Naive B cell (primary cell): ENCODE measurements at places on chromosomes 13 and 19. TPM values are rescaled to one million over a fixed set of nuclear protein-coding genes. Genes with fewer than 3 reads are reported as not detected.
A peak's percentile ranks its signal among the peaks of the same experiment; 100 is the strongest.

The IZUMO2 gene
- not detected for polyA plus RNA-seq

GRCh38 chr13:30145709-30146367, 161.5 kb downstream of the KATNAL1 start:
- H3K36me3 ChIP-seq = no peaks in the 10 kb centered on the region
- no peak overlapping the region for H3K4me3 ChIP-seq
- no peak for DNase-seq
- no peak overlapping the region for H3K27ac ChIP-seq

DNA sequence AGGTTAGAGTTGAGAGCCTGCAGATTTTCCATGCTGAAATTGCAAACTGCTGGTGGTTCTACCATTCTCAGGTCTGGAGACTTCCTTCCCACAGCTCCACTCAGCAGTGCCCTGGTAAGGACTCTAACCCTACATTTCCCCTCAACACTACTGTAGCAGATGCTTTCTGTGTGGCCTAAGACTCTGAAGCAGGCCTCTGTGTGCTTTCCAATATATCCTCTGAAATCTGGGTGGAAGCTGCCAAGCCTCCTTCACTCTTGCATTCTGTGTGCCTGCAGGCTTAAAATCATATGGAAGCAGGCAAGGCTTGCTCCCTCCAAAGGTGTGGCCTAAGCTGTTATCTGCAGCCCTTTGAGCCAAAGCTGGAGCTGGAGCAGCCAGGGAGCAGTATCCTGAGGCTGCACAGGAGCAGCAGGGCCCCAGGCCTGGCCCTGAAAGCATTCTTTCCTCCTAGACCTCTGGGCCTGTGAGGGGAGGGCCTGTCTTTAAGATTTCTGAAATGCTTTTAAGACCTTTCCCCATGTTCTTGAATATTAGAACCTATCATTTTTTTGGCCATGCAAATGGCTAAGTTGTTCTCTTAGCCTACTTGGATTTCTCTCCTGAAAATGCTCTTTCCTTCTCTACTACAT, 134.1 kb upstream of the TSHZ3 start:
- no peak overlapping the region for H3K27ac ChIP-seq
- peaks cover 5% of the 10 kb centered on the region for H3K36me3 ChIP-seq
- H3K27me3 ChIP-seq = no peaks in the 10 kb centered on the region
- DNase-seq = no peak
- no peaks in the 10 kb centered on the region for H3K4me1 ChIP-seq

The PSG7 gene
- not detected for polyA plus RNA-seq

- H3K4me3 ChIP-seq = no peak overlapping the region
- H3K4me1 ChIP-seq = no peaks in the 10 kb centered on the region
- H3K27me3 ChIP-seq = no peaks in the 10 kb centered on the region
- no peak for DNase-seq
- no peaks in the 10 kb centered on the region for H3K36me3 ChIP-seq
Measured at GRCh38 chr19:778910-779653, 18.2 kb upstream of the PTBP1 start.

DNA sequence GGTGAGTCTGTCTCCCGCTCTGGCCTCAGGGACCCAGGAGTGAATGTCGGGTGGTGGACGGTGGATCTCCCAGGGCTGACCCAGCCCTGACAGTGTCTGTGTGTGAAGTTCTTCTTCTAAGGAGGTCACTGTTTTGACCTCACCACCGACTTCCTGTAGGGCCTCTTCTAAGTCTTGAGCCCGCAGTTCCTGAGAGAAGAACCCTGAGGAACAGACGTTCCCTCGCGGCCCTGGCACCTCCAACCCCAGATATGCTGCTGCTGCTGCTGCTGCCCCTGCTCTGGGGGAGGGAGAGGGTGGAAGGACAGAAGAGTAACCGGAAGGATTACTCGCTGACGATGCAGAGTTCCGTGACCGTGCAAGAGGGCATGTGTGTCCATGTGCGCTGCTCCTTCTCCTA, at the start of gene SIGLEC7:
Gene SIGLEC7 (plus strand): TSS at position 183 of the 400 bp plus-strand sequence. CDS start 69 bp downstream, at position 252.
- no peaks in the 10 kb centered on the region for H3K36me3 ChIP-seq
- peaks cover 32% of the 10 kb centered on the region for H3K4me1 ChIP-seq
- DNase-seq = no peak
- no peak within 1 kb of the TSS for H3K4me3 ChIP-seq

The PEAK3 gene
- polyA plus RNA-seq = 0.30 TPM

- H3K36me3 ChIP-seq = no peaks in the 10 kb centered on the region
- peaks cover 24% of the 10 kb centered on the region for H3K27me3 ChIP-seq
- no peak overlapping the region for H3K4me3 ChIP-seq
- peaks cover 14% of the 10 kb centered on the region for H3K4me1 ChIP-seq
Measured at GRCh38 chr19:44611812-44612295, 1.5 kb upstream of the IGSF23 start.

DNA sequence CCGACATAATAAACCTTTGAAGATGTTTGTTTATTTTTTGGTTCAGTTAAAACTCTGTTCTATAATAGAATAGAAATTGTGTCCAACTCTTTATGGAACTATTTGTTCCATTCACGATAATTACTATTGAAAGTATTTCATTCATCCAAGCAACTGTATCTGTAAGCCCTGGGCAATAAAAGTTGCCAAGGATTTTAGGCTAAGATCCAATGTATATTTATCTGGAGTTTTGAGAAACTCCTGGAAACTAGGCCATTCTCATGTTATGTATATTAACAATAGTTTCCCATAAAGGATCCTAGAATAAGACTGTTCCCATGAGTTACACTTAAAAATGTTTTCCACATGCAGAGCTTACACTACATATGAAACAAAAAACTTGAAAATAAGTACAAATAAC, 261.6 kb downstream of the SLITRK6 start:
- no peak for DNase-seq
- no peak overlapping the region for H3K27ac ChIP-seq
- no peaks in the 10 kb centered on the region for H3K36me3 ChIP-seq
- no peaks in the 10 kb centered on the region for H3K27me3 ChIP-seq
- H3K4me1 ChIP-seq = no peaks in the 10 kb centered on the region

DNA sequence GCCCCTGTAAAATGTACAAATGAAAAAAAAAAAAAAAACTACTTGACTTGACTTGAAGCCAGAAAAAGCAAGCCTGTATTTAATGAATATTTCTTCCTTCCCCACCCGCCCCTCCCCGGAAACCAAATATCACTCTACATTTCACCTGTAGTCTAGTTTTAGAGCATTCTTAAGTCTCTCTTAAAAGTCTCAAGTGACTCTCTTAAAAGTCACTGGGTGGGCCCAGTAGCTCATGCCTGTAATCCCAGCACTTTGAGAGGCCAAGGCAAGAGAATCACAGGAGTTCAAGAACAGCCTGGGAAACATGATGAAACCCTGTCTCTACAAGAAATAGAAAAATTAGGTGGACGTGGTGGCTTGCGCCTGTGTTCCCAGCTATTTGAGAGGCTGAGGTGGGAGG, 72.0 kb downstream of the TSC22D1 start:
- no peaks in the 10 kb centered on the region for H3K4me1 ChIP-seq
- no peaks in the 10 kb centered on the region for H3K27me3 ChIP-seq
- no peak overlapping the region for H3K27ac ChIP-seq
- H3K4me3 ChIP-seq = no peak overlapping the region

DNA sequence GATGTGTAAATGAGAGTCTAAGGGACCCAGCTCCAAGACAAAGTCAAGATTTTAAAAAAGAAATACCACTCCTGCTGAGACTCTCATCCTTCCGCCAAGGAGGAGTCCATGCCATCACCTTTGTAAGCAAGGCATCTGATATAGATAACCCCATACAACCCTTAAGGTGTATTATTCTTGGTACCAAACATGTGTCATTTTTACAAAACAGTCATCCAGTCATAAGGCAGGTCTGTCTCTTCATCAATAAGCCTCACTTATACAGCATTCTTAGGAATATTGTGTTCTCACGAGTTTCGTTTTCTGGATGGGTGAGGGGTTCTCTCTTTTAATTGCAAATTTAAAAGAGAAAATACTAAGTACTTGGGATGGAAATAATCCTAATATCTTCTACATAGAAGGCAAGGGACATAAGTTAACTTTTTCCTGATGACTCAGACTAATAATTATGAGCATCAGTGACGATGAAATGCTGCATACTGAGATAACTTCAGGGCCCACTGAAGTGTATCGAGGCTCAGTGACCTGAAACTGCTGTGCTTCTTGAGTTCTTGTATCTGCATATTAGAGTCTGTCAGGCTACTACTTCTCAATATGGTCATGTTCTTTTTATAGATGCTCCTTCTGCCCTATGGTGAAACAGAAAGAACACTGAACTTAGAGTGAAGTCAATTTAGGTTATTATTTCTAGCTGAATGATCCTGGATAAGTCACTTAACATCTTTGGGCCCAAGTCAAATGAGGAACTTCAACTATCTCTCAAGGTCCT, 166.6 kb downstream of the KLF12 start:
- H3K4me1 ChIP-seq = peaks cover 35% of the 10 kb centered on the region
- H3K36me3 ChIP-seq = peaks cover under 1% of the 10 kb centered on the region
- DNase-seq = peak; percentile 51
- H3K27me3 ChIP-seq = no peaks in the 10 kb centered on the region
- H3K4me3 ChIP-seq = no peak overlapping the region

GRCh38 chr19:48102870-48103751, 7.5 kb downstream of the PLA2G4C start:
- H3K4me1 ChIP-seq = peaks cover 10% of the 10 kb centered on the region
- H3K4me3 ChIP-seq = no peak overlapping the region
- H3K27me3 ChIP-seq = no peaks in the 10 kb centered on the region
- peaks cover 1% of the 10 kb centered on the region for H3K36me3 ChIP-seq

DNA sequence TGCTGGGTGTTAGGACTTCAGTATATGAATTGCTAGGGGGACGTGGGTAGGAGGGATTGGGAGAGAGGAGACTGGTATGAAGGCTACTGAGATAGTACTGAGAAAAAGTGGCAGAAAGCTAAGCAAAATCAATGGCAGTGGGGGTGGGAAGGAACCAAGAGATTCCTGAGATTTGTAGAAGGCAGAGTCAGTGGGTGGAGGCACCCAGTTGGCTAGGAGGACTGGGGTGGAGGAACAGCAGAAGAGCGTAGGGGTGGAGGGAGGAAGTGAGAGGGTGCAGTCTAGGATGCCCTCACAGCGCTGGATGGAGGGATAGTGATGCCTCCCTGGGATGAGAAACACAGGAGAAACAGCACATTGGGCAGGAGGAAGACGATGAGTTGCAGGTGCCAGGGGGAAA, 5.6 kb upstream of the MEDAG start:
- no peak overlapping the region for H3K4me3 ChIP-seq
- DNase-seq = no peak
- H3K27ac ChIP-seq = no peak overlapping the region
- peaks cover 68% of the 10 kb centered on the region for H3K27me3 ChIP-seq
- H3K36me3 ChIP-seq = peaks cover 3% of the 10 kb centered on the region
- H3K4me1 ChIP-seq = peaks cover 1% of the 10 kb centered on the region

GRCh38 chr19:53580871-53581835, 43.2 kb downstream of the ZNF331 start:
- H3K4me3 ChIP-seq = no peak overlapping the region
- DNase-seq = peak; percentile 16
- no peaks in the 10 kb centered on the region for H3K4me1 ChIP-seq
- peak overlapping the region; percentile 53 for H3K27ac ChIP-seq
- H3K36me3 ChIP-seq = peaks cover 44% of the 10 kb centered on the region

- DNase-seq = no peak
- no peaks in the 10 kb centered on the region for H3K27me3 ChIP-seq
- H3K4me3 ChIP-seq = no peak overlapping the region
- H3K27ac ChIP-seq = no peak overlapping the region
Measured at GRCh38 chr13:22589880-22590279, 590.9 kb upstream of the SGCG start.
